ENCODE measurements at places on chromosomes 4 and X. TPM values are rescaled to one million over a fixed set of nuclear protein-coding genes. Genes with fewer than 3 reads are reported as not detected.

- DNase-seq = no peak
- H3K27me3 ChIP-seq = no peaks in the 10 kb centered on the region
- H3K4me3 ChIP-seq = no peak overlapping the region
- H3K36me3 ChIP-seq = no peaks in the 10 kb centered on the region
These were observed 45.0 kb upstream of the NKX1-1 start for GRCh38 chr4:1451106-1451751.

DNA sequence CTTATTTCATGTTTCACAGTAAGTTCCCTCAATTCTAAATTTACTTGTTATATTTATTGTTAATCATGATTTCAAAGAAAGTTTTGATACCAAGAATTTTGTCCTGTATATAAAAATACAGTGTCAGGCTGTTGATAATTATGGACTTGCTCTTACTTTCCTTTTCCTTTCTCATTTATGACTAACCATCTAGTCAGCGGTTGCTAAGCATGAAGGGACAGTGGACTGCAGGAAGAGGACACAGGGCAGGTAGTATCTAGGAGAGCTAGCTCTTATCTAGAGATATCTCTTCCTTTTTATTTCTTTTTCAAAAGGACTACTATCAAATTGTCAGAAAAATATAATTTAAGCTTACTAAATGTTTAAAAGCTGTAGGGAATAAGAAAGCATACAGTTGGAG, 1.6 kb downstream of the OPRPN start:
- H3K4me1 ChIP-seq = no peaks in the 10 kb centered on the region
- no peak overlapping the region for H3K4me3 ChIP-seq
- H3K27me3 ChIP-seq = no peaks in the 10 kb centered on the region
- no peak overlapping the region for H3K27ac ChIP-seq
- no peak for DNase-seq

TRIM60 gene
- total RNA-seq = not detected

GRCh38 chr4:144504883-144505282, 141.1 kb upstream of the HHIP start:
- DNase-seq = no peak
- no peak overlapping the region for H3K4me3 ChIP-seq
- H3K36me3 ChIP-seq = no peaks in the 10 kb centered on the region

GRCh38 chr4:152729466-152729865, 49.7 kb upstream of the TMEM154 start:
- no peak for DNase-seq
- no peak overlapping the region for H3K27ac ChIP-seq
- no peaks in the 10 kb centered on the region for H3K4me1 ChIP-seq
- no peaks in the 10 kb centered on the region for H3K36me3 ChIP-seq

GLOD5 gene
- not detected for total RNA-seq

DNA sequence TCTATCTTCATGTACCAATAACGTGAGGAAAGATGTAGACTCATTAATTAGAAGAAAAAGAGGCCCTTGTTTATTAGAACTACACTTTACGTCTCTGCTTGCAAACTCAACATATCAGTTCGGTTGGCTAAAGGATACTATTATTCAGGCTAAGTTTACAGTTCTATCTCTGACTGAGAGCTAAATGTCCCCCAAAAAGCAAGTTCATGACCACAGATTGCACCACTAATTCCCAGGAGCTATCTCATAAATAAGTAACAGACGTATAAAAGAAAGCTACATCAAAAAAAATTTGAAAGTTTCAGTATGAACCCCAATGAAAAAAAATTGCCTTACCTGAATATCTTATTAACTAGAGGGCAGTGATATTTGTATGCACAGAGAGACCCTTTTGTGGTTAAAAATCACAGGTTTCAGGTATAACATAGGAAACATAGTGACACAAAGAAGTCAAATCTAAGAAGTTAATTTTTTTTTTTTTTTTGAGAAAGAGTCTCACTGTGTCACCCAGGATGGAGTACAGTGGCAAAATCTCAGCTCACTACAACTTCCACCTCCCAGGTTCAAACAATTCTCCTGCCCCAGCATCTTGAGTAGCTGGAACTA, 128.9 kb downstream of the MAB21L2 start:
- H3K27ac ChIP-seq = no peak overlapping the region
- no peaks in the 10 kb centered on the region for H3K36me3 ChIP-seq
- no peaks in the 10 kb centered on the region for H3K4me1 ChIP-seq
- H3K27me3 ChIP-seq = no peaks in the 10 kb centered on the region
- H3K4me3 ChIP-seq = no peak overlapping the region

OPN1MW gene
- total RNA-seq = not detected

- no peaks in the 10 kb centered on the region for H3K36me3 ChIP-seq
- no peaks in the 10 kb centered on the region for H3K27me3 ChIP-seq
- no peaks in the 10 kb centered on the region for H3K4me1 ChIP-seq
- no peak overlapping the region for H3K27ac ChIP-seq
- H3K4me3 ChIP-seq = no peak overlapping the region
- DNase-seq = no peak
These were observed 2618.1 kb downstream of the ARAP2 start for GRCh38 chr4:33626221-33626620.

GRCh38 chrX:111182997-111183396, 87.0 kb downstream of the PAK3 start:
- H3K4me3 ChIP-seq = no peak overlapping the region
- no peaks in the 10 kb centered on the region for H3K4me1 ChIP-seq
- DNase-seq = no peak
- no peak overlapping the region for H3K27ac ChIP-seq
- no peaks in the 10 kb centered on the region for H3K27me3 ChIP-seq
